ENCODE measurements at places on chromosomes 1 and 21.

DNA sequence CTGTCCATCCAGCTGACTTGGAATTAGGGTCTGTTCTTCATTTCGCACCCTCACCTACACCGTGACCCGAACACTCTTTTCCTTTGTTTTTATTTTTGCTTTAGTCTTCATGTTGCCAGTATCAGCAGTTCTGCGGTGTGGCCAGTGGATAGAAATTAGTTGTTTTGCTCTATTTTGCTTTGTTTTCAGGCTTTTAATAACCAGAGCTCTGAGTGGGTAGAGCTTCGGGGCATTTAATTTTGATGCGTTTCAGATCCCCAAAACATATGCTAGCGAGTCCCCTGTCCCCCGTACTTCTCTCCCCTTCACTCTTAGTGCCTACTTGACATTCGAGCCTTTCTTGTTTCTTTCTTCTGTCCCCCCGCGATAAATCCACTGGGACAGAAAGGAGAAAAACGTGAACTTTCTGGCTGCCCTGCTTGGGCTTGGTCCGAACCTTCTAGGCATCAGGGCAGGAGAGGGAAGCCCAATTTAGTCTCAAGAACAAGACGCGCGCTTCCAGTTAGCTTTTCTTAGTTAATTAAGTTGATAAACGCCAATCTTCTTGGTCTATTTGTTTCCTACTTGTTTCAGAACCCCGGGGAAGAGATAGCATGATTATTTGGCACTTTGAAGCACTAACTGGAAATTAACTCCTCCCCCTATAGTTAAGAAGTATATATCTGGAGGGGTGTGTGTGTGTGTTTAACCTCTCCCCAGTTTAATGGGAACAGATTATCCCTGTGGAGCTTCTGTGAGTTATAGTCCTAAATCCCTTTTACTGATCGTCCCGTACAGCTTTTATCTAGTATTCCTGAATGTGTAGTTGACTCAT, 839 bp downstream of the SWT1 start:
- no peak for DNase-seq

GRCh38 chr1:3323021-3323795, 131.3 kb upstream of the ARHGEF16 start:
- DNase-seq = peak; percentile 37

DNA sequence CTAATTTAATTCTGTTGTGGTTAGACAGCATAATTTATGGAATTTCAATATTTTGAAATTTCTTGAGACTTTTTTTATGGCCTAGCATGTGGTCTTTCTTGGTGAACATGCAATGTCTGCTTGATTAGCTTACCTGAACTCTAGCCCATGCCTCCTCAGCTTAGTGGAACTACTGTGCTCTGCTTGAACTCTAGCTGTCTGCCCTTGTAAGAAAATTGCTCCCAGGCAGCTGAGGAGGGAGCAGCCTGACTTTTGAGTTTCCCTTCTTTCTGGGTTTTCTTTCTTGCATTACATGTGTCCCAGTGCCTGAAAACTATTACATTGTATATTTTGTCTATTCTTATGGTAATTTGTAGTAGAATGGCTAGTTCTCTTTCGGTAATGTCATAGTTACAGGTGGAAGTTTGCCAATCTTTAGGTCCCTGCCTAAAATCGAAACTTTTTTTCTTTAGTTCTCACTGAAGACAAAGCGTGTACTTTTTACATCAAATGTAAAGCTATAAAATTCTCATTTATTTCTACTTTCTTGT, 105.3 kb downstream of the MAST2 start:
- no peak for DNase-seq

- no peak for DNase-seq
Measured at GRCh38 chr1:150106341-150106740, 38.8 kb downstream of the VPS45 start.

GRCh38 chr1:205229916-205230700, 2.4 kb downstream of the TMCC2 start:
- DNase-seq = no peak

- no peak for DNase-seq
Measured at GRCh38 chr1:96030312-96030711, 691.3 kb upstream of the PTBP2 start.

All from HepG2 (cell line).